Activated T-helper 17 cell treated with anti-CD3 and anti-CD28 coated beads, Interleukin-2, amount 50 U/mL, for 72 hours (primary cell): ENCODE measurements at places on chromosomes 1 and 21. TPM values are rescaled to one million over a fixed set of nuclear protein-coding genes. Genes with fewer than 3 reads are reported as not detected.

The RPTN gene
- not detected for total RNA-seq

The HSD17B7 gene
- total RNA-seq, result 25.5 TPM

The LRRIQ3 gene
- 1.7 TPM for total RNA-seq

The FMO1 gene
- total RNA-seq, result not detected

The AMY1B gene
- not detected for total RNA-seq

The FCGR3B gene
- not detected for total RNA-seq

The SPATA1 gene
- 1.7 TPM for total RNA-seq

The ADORA3 gene
- not detected for total RNA-seq

- ATAC-seq, result no peak
- no peak overlapping the region for H3K27ac ChIP-seq
- H3K36me3 ChIP-seq, result no peaks in the 10 kb centered on the region
- no peak overlapping the region for H3K4me3 ChIP-seq
- H3K27me3 ChIP-seq, result no peaks in the 10 kb centered on the region
These were observed 322.5 kb upstream of the ADGRL2 start for GRCh38 chr1:81478219-81478618.

- H3K4me1 ChIP-seq, result no peaks in the 10 kb centered on the region
- peaks cover 3% of the 10 kb centered on the region for H3K27me3 ChIP-seq
- no peaks in the 10 kb centered on the region for H3K36me3 ChIP-seq
- no peak for ATAC-seq
These were observed 27.7 kb upstream of the SYT6 start for GRCh38 chr1:114181356-114181755.

DNA sequence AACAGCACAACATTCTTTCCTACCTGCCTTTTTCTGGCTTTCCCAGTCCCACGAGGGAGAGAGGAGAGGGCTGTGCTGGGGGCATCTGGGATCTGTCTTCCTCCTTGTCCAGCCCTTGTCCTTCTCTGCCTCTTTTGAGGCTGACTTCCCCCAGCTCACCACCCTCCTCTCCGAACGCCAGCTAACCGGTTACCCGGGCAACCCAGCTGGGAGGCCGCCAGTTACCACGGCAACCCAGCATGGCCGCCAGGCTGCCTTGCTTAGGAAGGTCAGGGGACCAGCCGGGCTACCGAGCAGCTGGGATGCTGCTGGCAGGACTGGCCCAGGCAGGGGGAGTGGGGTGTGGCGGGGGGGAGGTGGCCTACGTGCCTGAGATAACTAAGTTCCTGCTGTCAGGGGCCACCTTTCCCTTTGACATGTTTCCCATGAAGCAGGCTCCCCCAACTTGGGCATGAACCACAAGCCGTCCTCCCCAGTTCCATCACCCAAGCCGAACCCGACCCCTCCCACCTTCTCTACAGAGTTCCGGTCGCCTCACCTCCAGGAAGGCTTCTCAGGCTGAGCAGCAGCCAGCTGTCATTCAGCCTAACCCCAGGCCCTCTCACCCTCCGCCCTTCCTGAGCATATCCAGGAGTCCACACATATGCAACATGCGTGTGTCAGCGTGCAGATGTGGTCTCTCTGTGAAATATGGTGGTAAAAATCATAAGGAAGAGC is 8.7 kb downstream of the PLEKHA6 start:
- H3K4me1 ChIP-seq, result no peaks in the 10 kb centered on the region
- H3K27me3 ChIP-seq, result no peaks in the 10 kb centered on the region
- no peak overlapping the region for H3K27ac ChIP-seq
- H3K4me3 ChIP-seq, result no peak overlapping the region
- no peak for ATAC-seq
- no peaks in the 10 kb centered on the region for H3K36me3 ChIP-seq

DNA sequence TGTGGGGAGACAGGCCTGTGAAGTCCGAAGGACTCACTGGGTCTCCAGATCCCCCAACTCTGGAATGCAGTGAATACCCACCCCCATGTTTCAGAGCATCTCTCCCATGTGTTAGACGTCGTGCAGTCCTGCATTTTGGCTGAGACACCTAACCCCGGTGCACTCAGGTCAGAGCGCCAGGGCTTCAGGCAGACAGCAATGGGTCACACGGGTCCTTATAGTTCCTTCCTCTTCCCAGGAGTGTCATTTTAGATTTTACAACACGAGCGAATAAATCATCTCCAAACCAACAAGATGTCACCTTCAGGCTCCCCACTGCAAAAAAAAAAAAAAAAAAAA is 5.1 kb downstream of the PRRX1 start:
- no peaks in the 10 kb centered on the region for H3K36me3 ChIP-seq
- peaks cover 80% of the 10 kb centered on the region for H3K27me3 ChIP-seq
- H3K4me3 ChIP-seq, result no peak overlapping the region
- no peak overlapping the region for H3K27ac ChIP-seq
- no peaks in the 10 kb centered on the region for H3K4me1 ChIP-seq

- peak; percentile 71 for ATAC-seq
- no peaks in the 10 kb centered on the region for H3K36me3 ChIP-seq
- no peak overlapping the region for H3K4me3 ChIP-seq
- H3K4me1 ChIP-seq, result peaks cover 10% of the 10 kb centered on the region
These were observed 178.8 kb downstream of the NR5A2 start for GRCh38 chr1:200206340-200206739.

- H3K27me3 ChIP-seq, result peaks cover 26% of the 10 kb centered on the region
- peak overlapping the region; percentile 41 for H3K4me3 ChIP-seq
- peak; percentile 89 for ATAC-seq
- H3K36me3 ChIP-seq, result no peaks in the 10 kb centered on the region
- H3K27ac ChIP-seq, result peak overlapping the region; percentile 68
- H3K4me1 ChIP-seq, result peaks cover 15% of the 10 kb centered on the region
These were observed 2.6 kb upstream of the TDRD10 start for GRCh38 chr1:154499446-154499845.

GRCh38 chr1:9145021-9145668 is 16.2 kb upstream of the GPR157 start:
- H3K27ac ChIP-seq, result peak overlapping the region; percentile 34
- H3K4me3 ChIP-seq, result no peak overlapping the region
- H3K36me3 ChIP-seq, result no peaks in the 10 kb centered on the region
- H3K4me1 ChIP-seq, result no peaks in the 10 kb centered on the region

DNA sequence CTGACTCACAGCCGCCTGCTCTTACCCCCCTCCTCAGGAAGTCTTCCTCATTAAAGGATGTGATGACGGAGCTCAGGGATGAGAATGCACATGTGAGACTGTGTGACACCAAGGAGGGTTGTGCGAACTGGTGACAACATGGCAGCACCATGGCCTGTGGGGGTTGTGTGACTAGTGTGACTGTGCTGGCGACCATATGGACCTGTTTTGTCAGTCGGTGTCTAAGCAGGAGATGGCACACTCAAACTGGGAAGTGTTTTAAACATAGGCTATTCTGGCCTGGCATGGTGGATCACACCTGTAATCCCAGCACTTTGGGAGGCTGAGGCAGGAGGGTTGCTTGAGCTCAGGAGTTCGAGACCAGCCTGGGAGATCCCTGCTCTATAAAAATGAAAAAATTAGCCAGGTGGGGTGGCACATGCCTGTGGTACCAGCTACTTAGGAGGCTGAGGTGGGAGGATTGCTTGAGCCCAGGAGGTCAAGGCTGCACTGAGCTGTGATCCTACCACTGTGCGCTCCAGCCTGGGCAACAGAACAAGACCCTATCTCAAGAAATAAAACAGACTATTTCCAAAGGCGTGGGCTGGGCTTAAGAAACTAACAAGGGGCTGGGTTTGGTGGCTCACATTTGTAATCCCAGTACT is 7.4 kb downstream of the TRNP1 start:
- no peak overlapping the region for H3K4me3 ChIP-seq
- no peaks in the 10 kb centered on the region for H3K4me1 ChIP-seq

- H3K4me3 ChIP-seq, result no peak overlapping the region
- no peak overlapping the region for H3K27ac ChIP-seq
- no peaks in the 10 kb centered on the region for H3K36me3 ChIP-seq
- H3K27me3 ChIP-seq, result no peaks in the 10 kb centered on the region
- no peaks in the 10 kb centered on the region for H3K4me1 ChIP-seq
These were observed 14.7 kb downstream of the NCF2 start for GRCh38 chr1:183575606-183576005.

GRCh38 chr1:109802901-109803561 is 39.3 kb upstream of the EPS8L3 start:
- H3K27ac ChIP-seq, result peak overlapping the region; percentile 93
- no peaks in the 10 kb centered on the region for H3K27me3 ChIP-seq
- H3K4me3 ChIP-seq, result peak overlapping the region; percentile 78
- no peaks in the 10 kb centered on the region for H3K36me3 ChIP-seq
- ATAC-seq, result peak; percentile 35

- no peak for ATAC-seq
- H3K36me3 ChIP-seq, result no peaks in the 10 kb centered on the region
- H3K27me3 ChIP-seq, result no peaks in the 10 kb centered on the region
- no peak overlapping the region for H3K4me3 ChIP-seq
These were observed 113.5 kb downstream of the XCL2 start for GRCh38 chr1:168430321-168430720.

GRCh38 chr1:46813858-46814396 is 15.1 kb downstream of the CYP4B1 start:
- peaks cover 3% of the 10 kb centered on the region for H3K4me1 ChIP-seq
- no peaks in the 10 kb centered on the region for H3K27me3 ChIP-seq
- H3K4me3 ChIP-seq, result no peak overlapping the region
- ATAC-seq, result no peak
- no peaks in the 10 kb centered on the region for H3K36me3 ChIP-seq
